ENCODE measurements at places on chromosomes 5 and 9.

DNA sequence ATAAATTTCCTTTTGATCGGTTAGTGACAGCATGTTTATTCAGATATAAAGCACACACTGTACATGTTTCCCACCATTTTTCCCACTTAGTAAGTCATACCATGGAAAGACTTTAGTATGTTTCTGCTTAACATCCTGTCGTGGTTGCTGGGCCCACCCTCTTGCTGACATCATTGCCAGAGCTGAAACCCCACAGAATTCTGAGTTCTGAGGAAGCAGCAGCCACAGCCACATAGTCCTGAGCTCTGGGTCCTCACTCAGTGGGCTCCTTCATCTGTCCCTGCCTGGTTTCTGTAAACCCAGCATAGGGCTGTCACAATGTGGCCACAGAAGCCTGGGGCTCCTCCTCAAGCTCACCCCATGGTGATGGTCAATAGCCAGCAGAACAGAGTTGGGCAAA lies 441.5 kb downstream of the ENC1 start:
- DNase-seq, result no peak

DNA sequence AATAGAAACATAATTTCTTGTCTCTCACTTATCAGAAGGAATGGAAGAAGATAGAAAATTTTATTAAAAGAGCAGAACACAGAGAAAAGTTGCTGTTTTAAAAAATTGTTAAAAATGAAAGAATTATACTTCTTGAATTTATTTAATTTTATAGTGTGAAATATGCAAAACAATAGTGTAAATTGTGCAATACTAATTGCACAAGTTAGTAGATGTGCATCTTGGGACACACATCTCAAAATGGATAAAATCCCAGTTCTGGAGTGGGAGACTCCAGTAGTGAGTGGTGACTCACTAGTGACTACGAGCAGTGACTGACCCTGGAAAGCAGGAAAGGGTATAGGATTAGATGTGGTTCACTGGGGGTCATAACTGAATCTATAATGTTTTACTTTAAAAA lies 223.2 kb downstream of the MSX2 start:
- DNase-seq, result no peak

DNA sequence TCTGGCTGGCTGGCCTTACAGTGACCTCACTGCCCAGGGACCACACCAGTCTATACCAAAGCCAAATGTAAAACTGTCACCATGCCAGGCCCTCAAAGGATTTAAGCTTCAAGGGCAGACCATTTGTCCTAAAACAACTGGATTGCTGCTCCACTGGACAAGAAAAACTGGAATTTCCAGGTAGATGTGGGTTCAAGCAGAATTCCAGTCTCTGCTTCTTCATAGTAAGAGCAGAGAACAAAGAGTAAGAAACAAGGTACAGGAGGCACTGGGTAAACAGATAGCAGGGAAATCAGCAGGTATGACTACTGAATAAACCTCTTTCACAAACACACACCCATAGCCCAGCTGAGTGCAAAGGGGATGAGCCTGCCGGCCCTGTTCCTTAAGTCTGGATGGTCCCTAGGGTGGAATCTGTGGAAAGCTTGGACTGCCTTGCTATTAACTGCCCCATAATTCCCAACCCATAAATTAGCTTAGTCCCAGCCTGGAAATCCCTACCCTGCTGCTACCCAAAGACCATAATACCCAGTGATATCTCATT lies 5.5 kb downstream of the B4GALT1 start:
- DNase-seq, result no peak

- DNase-seq, result no peak
Observed at GRCh38 chr9:134778841-134779411, 101.7 kb upstream of the FCN2 start.

GRCh38 chr9:93613174-93613573 lies 36.8 kb downstream of the PHF2 start:
- no peak for DNase-seq

DNA sequence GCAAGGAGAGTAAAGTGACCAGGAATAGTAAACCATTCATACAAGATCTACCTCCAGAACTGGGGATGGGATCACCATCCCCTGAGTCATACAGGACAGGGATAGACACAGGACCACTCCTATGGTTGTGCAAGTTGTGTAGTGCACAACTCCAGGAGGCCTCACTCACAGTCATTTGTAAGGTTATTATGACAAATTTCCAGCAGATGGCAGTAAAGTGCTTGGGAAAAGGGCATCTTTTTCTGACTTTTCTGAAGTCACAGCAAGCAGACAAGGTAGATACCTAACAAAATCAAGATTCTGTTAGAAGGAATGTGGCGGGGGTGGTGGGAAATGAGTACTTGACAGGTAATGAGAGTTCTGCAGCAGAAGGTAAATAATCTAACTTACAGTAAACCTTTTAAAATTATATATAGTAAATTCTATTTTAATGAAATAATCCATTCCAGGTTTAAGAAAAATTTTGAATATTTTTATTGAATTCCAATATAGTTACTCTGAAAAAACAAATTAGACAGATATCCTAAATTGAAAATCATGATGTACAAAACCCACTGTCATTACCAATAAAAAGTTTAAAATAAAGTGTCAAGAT lies 16.7 kb upstream of the KIF27 start:
- DNase-seq, result no peak

DNA sequence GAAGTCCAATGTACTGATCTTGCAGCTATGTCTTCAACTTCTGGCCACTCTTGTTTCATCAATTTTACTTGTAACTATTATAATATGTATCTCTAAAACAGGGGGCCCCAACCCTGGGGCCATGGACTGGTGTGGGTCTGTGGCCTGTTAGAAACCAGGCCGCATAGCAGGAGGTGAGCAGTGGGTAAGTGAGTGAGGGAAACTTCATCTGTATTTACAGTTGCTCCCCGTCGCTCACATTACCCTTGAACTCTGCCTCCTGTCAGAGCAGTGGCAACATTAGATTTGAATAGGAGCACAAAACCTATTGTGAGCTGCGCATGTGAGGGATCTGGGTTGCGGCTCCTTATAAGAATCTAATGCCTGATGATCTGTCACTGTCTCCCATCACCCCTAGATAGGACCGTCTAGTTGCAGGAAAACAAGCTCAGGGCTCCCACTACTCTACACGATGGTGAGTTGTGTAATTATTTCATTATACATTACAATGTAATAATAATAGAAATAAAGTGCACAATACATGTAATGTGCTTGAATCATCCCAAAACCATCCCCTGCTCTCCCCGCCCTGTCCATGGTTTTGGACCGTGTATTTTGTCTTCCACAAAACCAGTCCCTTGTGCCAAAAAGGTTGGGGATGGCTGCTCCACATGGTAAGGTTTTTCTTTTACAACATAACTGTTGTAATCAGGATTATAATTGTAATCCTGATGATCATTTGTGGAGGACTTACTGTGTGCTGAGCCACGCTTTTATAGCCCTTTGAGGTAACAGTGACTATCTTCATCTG lies 26.9 kb upstream of the SH3PXD2B start:
- DNase-seq, result no peak

- DNase-seq, result no peak
Observed at GRCh38 chr5:125154301-125155110, 408.1 kb upstream of the ZNF608 start.

DNA sequence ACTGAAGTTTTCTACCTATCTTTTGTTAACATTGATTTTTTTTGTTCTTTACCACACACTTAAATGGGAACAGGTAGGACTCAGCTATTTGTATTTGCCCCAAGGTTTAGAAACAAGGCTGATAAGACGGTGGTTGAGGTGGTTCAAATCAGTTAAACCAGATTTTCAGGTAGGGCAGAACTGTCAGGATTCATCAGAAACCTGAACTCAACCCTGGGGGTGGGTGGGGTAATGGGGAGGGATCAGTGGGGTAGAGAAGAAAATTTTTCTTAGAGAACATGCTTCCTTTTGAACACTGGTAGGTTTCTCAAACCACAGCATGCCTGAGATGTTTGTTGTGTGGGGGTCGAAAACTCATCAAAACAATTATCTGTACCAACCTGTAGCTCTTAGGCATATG lies 113.0 kb downstream of the BASP1 start:
- DNase-seq, result no peak

DNA sequence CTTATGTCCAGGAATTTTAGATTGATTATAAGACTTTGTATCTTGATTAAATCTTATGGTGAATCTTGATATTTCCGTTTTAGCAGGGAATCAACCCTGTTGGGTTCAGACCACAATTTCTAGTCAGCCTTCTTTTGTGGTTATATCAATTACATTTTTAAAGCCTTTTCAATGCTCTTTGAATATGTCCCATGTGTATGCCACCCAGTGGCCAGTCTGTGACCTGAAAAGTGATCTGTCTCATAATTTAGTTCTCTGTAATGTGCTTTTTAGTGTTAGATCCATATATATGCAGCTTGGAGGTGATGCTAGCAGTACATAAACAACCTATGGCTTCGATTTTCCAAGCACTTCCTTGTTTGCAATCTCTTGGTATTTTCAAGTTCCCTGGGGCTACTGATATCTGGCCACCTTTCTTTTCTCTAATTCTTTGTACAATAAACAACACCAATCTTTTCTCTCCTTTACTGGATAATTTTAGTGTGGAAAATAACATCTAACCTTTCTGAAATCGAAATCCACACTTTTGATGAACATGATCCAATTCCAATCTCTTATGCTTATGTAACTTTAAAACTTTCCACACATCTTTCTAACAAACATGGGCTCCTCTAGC lies 28.8 kb downstream of the PDE8B start:
- no peak for DNase-seq

DNA sequence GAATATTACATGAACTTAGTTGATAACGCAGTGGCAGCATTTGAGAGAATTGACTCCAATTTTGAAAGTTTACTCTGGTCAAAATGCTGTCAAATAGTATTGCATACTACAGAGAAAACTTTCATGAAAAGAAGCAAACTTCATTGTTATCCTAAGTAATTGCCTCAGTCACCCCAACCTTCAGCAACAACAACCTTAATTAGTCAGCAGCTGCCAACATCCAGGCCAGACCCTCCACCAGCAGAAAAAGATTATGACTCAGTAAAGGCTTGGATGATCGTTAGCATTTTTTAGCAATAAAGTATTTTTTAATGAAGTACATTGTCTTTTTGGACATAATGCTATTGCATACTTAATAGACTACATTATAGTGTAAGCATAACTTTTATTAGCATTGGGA lies 40.8 kb upstream of the SPDL1 start:
- no peak for DNase-seq

GRCh38 chr5:132112111-132112510 lies 38.5 kb downstream of the CSF2 start:
- no peak for DNase-seq

- no peak for DNase-seq
Observed at GRCh38 chr9:107281922-107282667, 984 bp upstream of the RAD23B start.

GRCh38 chr9:123997665-123998277 lies 13.8 kb upstream of the LHX2 start:
- no peak for DNase-seq

DNA sequence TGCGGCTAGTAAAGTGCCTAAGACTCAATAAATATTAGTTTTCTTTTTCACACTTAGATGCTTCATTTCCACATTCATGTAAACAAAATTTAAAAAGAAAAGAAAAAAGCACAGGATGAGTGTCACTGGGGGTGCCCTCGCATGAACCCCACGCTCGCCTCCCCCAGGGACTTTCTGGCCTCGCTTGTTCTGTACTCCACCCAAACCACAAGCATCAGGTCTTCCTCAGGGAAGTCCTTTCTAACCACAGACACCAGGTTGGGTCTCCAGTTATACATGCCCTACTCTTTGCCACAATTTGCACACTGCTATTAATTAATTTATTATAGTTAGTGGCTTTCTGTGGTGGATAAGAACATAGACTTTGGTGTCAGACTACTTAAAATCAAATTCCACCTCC lies 92.4 kb downstream of the RORB start:
- DNase-seq, result no peak

DNA sequence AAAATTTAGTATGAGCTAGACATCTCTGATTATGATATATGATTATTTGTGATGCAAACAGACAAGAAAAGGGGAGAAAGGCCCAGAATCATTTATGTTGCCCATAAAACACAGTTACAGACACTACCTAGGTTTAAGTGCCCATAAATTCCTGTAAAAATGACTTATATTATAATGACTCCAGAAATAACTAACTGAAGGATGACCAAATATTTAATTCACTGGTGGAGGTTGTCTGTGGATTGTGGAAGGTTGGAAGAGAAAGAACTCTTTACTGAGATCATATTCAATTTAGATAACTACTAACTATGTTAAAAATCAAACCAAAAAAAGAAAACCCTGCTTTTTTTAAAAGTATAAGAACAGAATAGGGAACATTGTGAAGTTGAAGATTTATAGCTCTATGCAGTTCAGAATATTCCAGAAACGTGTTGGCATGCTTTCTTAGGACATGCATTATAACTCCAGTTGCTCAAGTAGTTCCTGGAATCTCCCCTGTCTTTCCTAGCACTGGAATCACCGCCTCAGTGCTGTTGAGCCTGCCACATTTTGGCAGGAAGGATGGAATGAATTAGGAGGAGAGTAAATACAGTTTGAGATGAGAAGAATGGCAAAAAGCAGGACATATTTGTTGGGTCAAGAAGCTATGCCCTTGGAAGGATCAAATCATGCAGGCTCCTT lies 72.0 kb upstream of the PAPPA start:
- DNase-seq, result no peak

- DNase-seq, result no peak
Observed at GRCh38 chr5:35672995-35673394, 55.3 kb downstream of the SPEF2 start.

DNA sequence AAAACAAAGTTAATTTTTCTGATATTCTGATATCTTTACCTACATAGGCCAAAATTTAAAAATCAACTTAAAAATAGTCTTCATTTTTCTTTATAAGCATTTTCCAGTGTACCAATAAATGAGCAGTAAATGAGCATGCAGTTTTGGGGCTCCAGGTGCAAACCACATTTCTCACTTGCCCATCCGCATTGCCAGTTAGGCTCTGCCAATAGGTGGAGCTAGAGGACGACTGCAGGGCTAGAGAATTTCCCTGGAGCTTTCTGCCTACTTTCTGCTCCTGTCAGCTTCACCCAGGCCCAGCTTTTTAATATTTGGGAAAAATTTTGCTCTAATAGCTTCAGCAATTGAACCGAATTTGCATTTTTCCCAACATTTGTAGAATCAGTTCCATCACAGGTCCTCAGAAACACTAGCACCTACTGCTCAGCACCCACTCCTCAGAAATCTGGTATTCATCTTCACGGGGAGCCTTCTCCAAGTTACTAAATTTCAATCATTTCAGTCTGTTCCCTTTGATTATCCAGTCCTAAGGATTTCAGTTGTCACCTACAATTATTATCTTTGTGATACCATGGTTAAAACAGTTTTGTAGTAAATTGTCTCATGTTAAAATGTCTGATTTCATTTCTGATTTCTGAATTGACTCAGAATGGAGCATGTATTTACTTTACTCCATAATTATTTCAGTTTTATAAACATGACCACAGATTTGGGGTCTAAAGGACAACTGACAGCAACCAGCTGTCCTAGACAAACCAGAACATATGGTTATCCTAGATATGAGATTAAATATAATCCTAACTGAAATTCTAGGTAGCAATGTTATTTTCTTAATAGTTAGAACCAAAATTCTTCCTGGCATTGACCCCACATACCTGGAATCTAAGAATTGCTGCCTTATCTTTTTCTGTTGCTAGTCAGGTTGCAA lies 104.6 kb upstream of the FAM174A start:
- no peak for DNase-seq

GRCh38 chr9:84271921-84272556 lies 68.5 kb downstream of the SLC28A3 start:
- DNase-seq, result no peak
